ENCODE measurements at places on chromosomes 2 and 18. TPM values are rescaled to one million over a fixed set of nuclear protein-coding genes. Genes with fewer than 3 reads are reported as not detected.
A peak's percentile ranks its signal among the peaks of the same experiment; 100 is the strongest.

DNA sequence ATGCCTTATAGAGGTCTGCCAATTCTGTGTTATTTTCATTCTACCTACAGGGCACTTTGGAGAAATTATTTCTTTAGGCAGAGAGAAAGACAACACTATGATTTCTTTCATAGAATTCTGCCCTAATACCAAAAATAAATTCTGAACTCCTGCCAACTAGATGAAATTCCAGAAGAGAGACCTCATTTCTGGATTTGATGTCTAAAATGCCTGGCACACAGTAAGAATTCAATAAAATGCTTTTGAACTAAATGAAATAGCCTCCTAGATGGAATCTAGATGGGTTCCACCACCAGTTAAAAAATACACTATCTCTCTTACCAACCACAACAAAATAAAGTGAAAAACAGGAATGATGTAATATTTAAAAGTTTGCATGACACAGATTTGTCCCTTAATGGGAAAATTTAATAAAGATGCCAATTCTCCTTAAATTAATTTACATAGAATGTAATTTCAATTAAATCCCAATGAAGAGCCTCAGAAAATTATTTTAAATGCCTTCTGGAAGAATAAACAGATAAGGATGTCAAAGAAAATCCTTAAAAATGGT is 75.0 kb downstream of the OSBPL1A start:
- no peaks in the 10 kb centered on the region for H3K27me3 ChIP-seq
- H3K4me1 ChIP-seq: no peaks in the 10 kb centered on the region
- no peak overlapping the region for H3K27ac ChIP-seq
- H3K36me3 ChIP-seq: no peaks in the 10 kb centered on the region

- DNase-seq: no peak
- no peaks in the 10 kb centered on the region for H3K27me3 ChIP-seq
- no peak overlapping the region for H3K27ac ChIP-seq
- no peak overlapping the region for H3K4me3 ChIP-seq
- peaks cover 8% of the 10 kb centered on the region for H3K4me1 ChIP-seq
Measured at GRCh38 chr2:151264157-151264825, 2.6 kb upstream of the RBM43 start.

- no peaks in the 10 kb centered on the region for H3K36me3 ChIP-seq
- no peak for DNase-seq
- H3K4me1 ChIP-seq: peaks cover 55% of the 10 kb centered on the region
- H3K27me3 ChIP-seq: no peaks in the 10 kb centered on the region
- H3K27ac ChIP-seq: no peak overlapping the region
- no peak overlapping the region for H3K4me3 ChIP-seq
Measured at GRCh38 chr2:74001121-74001520, 16.4 kb downstream of the TET3 start.

DNA sequence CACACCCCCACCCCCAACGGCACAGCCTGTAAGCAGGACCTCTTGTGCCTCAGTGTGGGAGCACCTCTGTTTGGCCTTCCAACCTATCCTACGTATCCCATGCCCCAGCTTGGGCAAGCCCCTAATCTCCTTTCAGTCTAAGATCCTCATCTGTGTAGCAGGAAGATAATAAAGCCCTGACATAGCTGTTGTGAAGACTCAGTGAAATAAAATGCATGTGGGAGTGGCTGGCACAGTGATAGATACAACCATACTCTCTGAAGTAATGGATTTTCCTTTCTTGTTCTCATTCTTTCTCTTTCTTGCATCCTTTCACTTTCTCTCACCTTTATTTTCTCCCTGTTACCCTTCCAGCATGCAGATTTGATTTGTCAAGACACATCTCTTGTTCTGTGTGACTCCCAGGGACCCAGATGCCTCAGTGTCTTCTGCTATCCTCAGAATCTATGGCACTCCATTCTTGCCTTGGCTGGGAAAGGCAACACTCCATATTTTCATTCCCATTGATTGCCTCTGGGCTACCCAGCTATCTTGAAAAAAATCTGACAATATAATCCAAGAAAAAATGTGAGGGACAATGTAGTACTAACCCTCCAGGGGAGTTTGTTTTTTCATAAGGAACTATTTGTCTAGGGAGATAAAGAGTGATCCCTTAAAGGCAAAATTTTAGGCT is 207.2 kb upstream of the SETBP1 start:
- H3K27me3 ChIP-seq: no peaks in the 10 kb centered on the region
- H3K4me3 ChIP-seq: no peak overlapping the region
- no peak for DNase-seq
- H3K27ac ChIP-seq: no peak overlapping the region
- H3K4me1 ChIP-seq: no peaks in the 10 kb centered on the region
- no peaks in the 10 kb centered on the region for H3K36me3 ChIP-seq

DNA sequence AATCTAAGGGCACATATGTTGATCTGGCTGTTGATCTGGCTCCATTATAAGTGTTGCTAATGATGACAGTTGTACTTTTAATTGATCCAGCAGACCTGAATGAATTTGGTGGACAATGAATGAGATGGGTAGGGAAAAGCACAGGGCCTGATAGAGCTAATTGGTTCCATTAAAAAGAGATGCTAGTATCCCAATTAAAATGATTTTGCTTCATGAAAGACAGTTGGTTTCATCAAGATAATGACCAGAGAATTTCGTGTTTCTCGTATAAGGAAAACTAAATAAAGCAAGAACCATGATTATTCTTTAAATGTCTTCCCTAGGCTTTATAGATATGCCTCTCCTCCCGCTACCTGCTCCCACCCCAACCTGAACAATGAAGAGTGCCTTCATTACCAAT is 108.6 kb upstream of the LRRTM1 start:
- H3K4me3 ChIP-seq: no peak overlapping the region
- H3K27me3 ChIP-seq: no peaks in the 10 kb centered on the region
- no peak for DNase-seq
- H3K27ac ChIP-seq: no peak overlapping the region
- H3K36me3 ChIP-seq: no peaks in the 10 kb centered on the region
- no peaks in the 10 kb centered on the region for H3K4me1 ChIP-seq

DNA sequence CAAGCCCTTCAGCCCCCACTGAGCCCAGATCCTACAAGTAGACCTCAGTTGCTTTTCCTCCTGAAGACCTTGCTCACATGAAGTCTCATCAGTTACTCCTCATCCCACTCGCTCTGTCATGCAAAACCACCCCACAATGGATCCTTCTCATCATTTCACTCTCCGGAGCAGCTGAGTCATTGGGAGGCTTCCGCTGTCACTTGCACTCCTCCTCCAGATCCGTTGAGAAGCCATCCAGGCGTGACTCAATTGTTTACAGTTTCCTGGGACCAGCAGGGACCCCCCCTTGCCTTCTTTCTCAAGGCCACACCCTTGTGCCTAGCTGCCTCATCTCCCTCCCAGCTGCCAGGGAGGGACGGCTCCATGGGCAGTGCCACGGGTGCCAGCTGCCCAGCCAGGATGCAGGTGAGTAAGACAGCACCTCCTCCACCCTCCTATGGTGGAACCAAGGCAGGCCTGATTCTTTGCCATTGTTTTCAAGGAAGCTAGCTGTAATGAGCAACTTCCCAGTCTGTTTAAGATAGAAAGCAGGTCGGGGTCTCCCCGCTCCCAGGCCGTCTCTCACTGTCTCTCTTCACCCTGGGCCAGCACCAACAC is 16.3 kb downstream of the GPR55 start:
- no peak overlapping the region for H3K4me3 ChIP-seq
- no peaks in the 10 kb centered on the region for H3K4me1 ChIP-seq
- peak; percentile 56 for DNase-seq
- no peaks in the 10 kb centered on the region for H3K36me3 ChIP-seq
- no peak overlapping the region for H3K27ac ChIP-seq

DNA sequence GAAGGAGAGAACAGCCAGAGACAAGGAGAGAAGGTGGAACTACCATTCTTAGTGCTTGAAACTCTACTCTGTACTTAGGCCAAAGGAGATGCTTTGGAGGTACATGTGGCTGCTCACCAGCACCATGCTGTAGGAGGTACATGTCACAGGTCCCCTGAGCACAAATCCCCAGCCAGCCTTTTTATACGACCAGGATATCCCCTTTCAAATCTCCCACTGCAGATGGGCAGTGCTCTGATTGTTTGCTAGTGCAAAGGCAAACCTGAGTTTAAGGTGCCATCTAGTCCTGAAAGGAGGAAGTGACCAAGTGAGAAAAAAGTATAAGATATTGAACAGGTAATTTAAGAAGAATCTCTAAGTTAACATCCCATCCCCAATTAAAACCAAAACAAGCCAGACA is 17.1 kb upstream of the TTC21B start:
- no peak overlapping the region for H3K4me3 ChIP-seq
- H3K36me3 ChIP-seq: no peaks in the 10 kb centered on the region
- H3K27ac ChIP-seq: no peak overlapping the region
- no peak for DNase-seq

DNA sequence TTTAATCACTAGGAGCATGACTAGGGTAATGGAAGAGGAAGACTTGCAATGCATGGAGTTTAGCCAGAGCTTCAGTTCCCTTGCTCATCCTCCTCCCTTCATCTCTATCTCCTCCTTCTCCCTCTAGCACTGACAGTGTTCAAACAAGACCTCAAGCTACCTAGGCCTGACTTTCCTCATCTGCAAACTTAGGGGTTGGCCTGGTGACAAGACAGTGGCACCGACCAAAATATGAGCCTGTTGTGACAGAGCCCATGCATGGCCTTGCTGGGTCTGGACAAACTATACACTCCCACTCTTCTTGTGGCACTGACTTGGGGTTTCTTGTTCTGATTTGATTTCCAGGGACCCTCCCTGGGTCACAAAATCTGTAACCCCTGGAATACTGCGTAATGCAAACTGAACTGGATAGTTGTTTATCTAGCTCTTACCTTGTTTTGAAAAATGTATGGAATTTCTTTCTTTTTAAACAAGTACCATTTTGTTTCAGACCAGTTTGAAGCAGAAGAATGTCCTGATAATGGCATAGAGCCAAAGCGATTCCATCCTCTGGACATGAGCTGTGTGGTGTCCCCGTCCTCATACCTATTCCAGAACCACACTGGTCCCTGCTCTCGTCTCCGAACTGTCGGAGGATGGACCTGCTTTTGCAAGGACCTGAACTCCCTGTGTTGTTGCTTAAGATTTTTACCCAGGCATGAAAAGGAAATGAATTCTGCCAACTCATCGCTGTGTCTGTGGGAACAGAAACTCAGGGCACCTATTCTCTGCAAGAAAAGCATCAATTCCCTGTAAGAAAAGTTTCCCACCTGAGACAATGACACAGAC is 33.4 kb upstream of the PPP4R1 start:
- H3K27ac ChIP-seq: no peak overlapping the region
- H3K27me3 ChIP-seq: no peaks in the 10 kb centered on the region
- H3K36me3 ChIP-seq: no peaks in the 10 kb centered on the region
- H3K4me3 ChIP-seq: no peak overlapping the region
- H3K4me1 ChIP-seq: peaks cover 17% of the 10 kb centered on the region

DNA sequence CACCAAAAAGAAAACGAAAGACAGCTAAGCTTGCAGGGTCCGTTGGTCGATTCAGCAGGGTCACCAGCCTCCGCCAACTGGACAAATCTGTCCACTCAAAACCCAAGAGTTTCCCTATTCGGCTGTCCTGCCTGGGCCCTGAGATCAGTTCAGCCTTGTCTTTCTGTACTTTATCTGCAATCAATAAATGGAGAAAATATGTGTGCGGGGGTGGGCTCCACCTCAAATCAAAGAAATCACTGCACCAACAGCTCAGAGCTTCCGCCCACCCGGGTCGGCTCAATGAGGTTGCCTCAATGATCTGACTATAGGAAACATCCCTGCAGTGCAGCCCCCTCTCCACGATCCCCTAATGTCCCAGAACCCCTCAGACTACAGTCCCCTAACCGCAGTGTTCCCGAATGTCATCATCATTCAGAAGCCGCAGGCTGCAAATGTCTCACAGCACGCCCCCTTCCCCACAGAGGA is 447 bp downstream of the GGCX start:
- no peaks in the 10 kb centered on the region for H3K36me3 ChIP-seq
- DNase-seq: no peak
- H3K4me3 ChIP-seq: peak overlapping the region; percentile 79
- no peaks in the 10 kb centered on the region for H3K27me3 ChIP-seq
- H3K4me1 ChIP-seq: no peaks in the 10 kb centered on the region

- no peaks in the 10 kb centered on the region for H3K36me3 ChIP-seq
- no peak overlapping the region for H3K4me3 ChIP-seq
- no peaks in the 10 kb centered on the region for H3K4me1 ChIP-seq
- no peaks in the 10 kb centered on the region for H3K27me3 ChIP-seq
- no peak for DNase-seq
- H3K27ac ChIP-seq: no peak overlapping the region
Measured at GRCh38 chr2:203578759-203579643, 43.9 kb upstream of the RAPH1 start.

The GREB1 gene
- 2.5 TPM for total RNA-seq

The SCN9A gene
- 14.3 TPM for total RNA-seq

The NYAP2 gene
- 0.36 TPM for total RNA-seq

The LOXHD1 gene
- total RNA-seq: not detected

The ACMSD gene
- total RNA-seq: not detected

The SP140 gene
- total RNA-seq: 2.1 TPM

The EVX2 gene
- total RNA-seq: 2.2 TPM

The RAPGEF4 gene
- total RNA-seq: 5.5 TPM

The ARHGEF4 gene
- 32.4 TPM for total RNA-seq
